ENCODE measurements at places on chromosomes 6 and 20. TPM values are rescaled to one million over a fixed set of nuclear protein-coding genes. Genes with fewer than 3 reads are reported as not detected.

The PAK5 gene
- not detected for total RNA-seq

GRCh38 chr6:102686461-102686860, 1293.0 kb downstream of the GRIK2 start:
- H3K27ac ChIP-seq: no peak overlapping the region
- H3K36me3 ChIP-seq: no peaks in the 10 kb centered on the region
- DNase-seq: no peak
- no peak overlapping the region for H3K4me3 ChIP-seq
- H3K4me1 ChIP-seq: no peaks in the 10 kb centered on the region

DNA sequence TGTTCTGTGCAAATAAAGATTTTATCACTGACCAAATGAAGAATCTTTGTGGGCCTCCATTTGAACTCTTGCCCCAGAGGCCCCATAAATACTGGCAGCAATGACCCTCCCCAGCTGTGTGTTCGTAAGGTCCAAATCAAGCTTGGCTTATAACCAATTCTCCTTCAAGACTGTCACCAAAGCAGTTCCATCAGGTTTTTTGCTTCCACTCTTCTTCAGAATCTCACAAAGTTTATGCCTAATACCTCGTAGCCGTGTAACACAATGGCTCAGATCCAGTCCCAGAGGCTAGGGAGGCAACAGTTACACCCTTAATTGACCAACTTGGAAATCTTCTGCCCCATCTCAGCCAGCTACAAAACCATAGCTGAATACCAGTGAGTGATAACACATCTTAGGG, 120.5 kb downstream of the HIVEP2 start:
- no peaks in the 10 kb centered on the region for H3K27me3 ChIP-seq
- peak overlapping the region; percentile 2 for H3K27ac ChIP-seq
- H3K4me1 ChIP-seq: peaks cover 42% of the 10 kb centered on the region
- no peak overlapping the region for H3K4me3 ChIP-seq
- no peak for DNase-seq

DNA sequence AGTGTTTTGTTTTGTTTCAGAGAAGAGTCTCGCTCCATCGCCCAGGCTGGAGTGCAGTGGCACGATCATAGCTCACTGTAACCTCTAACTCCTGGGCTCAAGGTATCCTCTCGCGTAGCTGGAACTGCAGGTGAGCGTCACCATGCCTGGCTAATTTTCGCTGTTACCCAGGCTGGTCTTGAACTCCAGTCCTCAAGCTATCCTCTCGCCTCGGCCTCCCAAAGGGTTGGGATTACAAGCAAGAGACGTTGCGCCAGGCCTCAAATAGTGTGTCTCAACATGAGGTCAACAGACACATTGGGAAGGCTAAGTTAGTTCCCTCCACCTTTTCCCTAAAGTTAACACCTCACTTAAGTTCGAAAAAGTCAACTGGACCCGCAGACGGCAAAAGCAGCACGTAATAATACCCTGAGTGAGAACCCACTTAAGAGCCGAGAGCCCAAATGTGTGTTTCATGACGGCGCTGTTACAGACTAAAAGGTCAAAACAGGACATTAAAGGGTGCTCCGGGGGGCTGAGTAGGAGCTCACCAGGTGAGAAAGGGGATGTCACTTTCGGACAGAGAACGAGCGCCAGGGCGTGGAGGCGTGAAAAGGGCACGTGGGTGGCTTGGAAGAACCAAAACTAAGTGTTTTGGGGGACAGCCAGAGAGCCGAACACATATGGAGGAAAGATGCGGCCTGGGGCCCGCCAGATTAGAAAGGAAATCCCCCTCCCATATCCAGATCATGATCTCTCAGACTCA, 499 bp downstream of the TTI1 start:
- H3K27ac ChIP-seq: peak overlapping the region; percentile 93
- peak overlapping the region; percentile 96 for H3K4me3 ChIP-seq
- no peaks in the 10 kb centered on the region for H3K27me3 ChIP-seq
- peak; percentile 90 for DNase-seq
- peaks cover 88% of the 10 kb centered on the region for H3K4me1 ChIP-seq

The BANF2 gene
- not detected for total RNA-seq

All from spleen (tissue), 13 donors.